Liver (tissue), 10 donors: ENCODE measurements at places on chromosomes 12 and 14. TPM values are rescaled to one million over a fixed set of nuclear protein-coding genes. Genes with fewer than 3 reads are reported as not detected.

- no peak overlapping the region for H3K4me3 ChIP-seq
- peaks cover 7% of the 10 kb centered on the region for H3K4me1 ChIP-seq
- no peaks in the 10 kb centered on the region for H3K36me3 ChIP-seq
Measured at GRCh38 chr14:89268514-89268913, 148.5 kb downstream of the FOXN3 start.

DNA sequence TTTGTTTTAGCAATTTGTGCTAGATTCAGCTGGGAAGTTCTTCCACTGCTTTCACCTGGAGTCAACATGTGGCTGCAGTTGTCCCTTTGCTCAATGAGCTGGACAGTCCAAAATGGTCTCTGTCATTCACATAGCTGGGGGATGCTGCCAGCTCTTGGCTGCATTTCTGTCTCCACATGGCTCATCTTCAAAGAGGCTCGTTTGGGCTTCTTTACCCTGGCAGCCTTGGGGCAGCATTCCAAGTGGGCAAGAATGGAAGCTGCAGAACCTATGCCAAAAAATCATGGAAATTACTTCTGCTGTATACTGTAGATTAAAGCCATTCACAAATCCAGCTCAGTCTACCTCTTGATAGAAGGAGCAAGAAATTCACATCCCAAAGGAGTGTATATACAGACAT lies 199.1 kb downstream of the SLC5A8 start:
- no peaks in the 10 kb centered on the region for H3K4me1 ChIP-seq
- H3K36me3 ChIP-seq: no peaks in the 10 kb centered on the region
- H3K4me3 ChIP-seq: no peak overlapping the region
- DNase-seq: no peak

GRCh38 chr12:38141239-38141638 lies 175.3 kb upstream of the ALG10B start:
- no peak overlapping the region for H3K4me3 ChIP-seq
- no peaks in the 10 kb centered on the region for H3K27me3 ChIP-seq
- H3K27ac ChIP-seq: no peak overlapping the region
- no peak for DNase-seq
- H3K36me3 ChIP-seq: no peaks in the 10 kb centered on the region

The PRKD1 gene
- total RNA-seq: 1.1 TPM

The DAD1 gene
- total RNA-seq: 187 TPM

The PAX9 gene
- not detected for total RNA-seq

The ATP5F1B gene
- 347 TPM for total RNA-seq
